Retina (tissue), 1 donor: ENCODE measurements at places on chromosomes 7 and 10.

DNA sequence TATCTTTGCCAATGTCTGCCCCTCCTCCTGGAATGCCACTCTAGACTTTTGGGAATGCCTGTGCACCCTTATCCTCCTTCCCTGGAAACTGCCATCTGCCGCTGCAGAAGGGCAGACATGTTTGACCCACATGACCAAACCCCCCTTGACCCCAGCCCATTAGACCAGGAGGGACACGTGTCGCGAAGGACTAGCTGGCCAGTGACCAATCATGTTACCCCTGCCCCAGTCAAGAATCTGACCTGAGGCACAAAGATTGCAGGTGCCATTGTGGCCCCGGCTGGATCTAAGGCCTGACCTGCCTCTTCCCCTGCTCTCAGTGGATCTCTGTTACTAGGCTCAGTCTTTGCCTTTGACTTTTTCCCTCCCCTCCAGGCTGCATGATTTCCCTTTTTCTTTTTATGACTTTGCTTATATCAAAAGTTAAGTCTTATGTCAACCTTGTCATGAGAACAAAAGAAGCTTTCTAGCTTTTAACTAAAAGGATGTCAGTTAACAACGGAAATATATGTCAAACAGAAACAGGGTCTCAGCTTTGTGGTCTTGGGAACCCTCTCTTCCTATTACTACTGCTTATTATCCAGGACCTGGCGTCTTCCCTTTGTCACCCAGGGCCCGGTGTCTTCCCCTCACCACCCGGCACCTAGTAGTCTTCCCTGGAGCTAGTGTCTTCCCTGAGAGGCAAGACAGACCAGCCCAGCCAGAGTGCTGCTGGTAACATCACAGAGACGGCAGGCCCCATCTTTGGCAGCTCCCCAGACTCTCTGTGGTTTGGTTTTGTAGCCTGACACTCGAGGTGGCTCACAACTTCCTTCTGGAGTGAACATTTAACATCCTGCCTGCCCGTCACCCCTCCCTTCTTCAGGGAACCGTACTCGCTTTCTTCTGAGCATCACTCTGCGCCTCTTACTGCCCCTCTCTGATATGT, 24.4 kb upstream of the PPIF start:
- no peak for DNase-seq

DNA sequence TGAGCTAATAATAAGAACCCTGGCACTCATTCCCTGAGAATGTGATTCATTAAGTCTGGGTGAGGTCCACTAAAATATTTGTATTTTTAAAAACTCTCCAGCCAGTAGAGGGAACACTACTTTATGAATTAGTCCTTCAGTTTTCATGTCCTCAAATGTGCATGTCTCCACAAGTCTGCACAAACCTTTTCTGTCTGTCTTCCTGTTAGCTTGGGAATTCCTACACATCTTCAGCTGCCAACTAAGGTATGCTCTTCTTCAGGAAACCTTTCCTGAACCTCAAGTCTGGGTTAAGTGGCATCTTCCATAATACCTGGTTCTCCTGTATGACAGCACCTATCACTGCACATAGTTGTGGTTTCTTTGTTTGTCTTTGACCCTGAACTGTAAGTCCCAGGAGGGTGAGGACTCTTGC, 119.6 kb upstream of the MKX start:
- no peak for DNase-seq

DNA sequence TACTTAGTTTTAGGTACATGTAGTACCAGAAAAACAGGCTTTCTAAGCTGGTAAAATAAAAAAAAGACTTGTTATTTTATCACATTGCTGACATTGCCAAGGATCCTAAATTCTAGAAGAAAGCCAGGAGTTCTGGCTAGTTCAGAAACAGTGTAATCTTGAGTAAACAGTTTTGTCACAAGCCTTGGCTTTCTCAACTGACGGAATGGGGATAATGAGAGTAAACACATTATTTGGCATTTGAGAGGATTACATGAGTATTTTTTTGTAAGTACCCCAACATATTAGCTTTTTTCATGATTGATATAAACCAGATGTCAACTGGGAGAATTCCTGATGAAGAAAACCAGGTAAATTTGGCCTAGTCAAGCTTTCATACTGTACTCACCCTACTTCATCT, 269.8 kb downstream of the SORCS1 start:
- DNase-seq: no peak

GRCh38 chr10:58921421-58921855, 255.0 kb upstream of the PHYHIPL start:
- peak; percentile 9 for DNase-seq

GRCh38 chr10:74969093-74969492, 142.4 kb upstream of the SAMD8 start:
- DNase-seq: no peak

DNA sequence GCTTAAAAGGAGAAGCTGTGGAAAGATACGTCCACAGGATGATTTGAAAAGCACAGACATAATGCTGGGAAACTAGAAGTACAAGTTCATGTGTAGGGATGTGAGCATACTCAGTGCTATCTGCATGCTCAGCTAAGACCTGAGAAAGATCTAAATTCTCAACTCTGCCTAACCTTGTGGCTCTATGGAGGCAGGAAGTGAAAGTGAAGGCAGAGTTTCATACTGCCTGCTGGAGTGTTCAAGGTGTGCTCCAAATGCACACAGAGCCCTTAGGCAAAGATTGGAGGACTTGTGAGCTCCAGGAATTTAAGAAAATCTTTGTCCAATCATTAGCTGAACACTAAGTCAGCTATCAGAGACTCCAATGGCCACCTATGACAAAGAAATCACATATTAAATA, 190.9 kb downstream of the RNLS start:
- no peak for DNase-seq

DNA sequence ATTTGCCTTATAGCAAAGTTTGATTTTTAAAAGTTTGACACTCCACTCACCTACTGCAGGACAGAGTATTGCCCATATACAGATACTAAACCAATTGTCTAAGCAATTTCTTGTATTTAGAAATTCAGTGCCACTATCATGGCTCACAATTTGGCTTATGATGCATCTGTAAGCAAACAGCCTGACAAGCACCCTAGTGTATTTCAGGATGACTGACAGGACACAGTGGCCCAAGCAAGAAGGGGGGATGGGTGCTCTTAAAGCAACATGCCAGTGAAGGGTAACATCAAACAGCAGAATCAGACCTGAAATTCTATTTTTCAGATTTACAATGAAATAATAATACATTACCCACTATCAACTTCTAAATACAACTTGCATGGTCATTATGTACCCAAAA, 30.5 kb downstream of the CTNNA3 start:
- DNase-seq: no peak

DNA sequence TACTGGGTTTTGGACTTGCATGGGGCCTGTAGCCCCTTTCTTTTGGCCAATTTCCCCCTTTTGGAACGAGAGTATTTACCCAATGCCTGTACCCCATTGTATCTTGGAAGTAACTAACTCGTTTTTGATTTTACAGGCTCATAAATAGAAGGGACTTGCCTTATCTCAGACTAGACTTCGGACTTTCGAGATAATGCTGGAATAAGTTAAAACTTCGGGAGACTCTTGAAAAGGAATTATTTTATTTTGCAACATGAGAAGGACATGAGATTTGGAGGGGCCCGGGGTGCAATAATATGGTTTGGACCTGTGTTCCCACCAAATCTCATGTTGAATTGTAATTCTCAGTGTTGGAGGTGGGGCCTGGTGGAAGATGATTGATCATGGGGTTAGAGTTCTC, 8.3 kb upstream of the NT5C3A start:
- no peak for DNase-seq

GRCh38 chr10:118983263-118983662, 46.3 kb upstream of the NANOS1 start:
- no peak for DNase-seq

DNA sequence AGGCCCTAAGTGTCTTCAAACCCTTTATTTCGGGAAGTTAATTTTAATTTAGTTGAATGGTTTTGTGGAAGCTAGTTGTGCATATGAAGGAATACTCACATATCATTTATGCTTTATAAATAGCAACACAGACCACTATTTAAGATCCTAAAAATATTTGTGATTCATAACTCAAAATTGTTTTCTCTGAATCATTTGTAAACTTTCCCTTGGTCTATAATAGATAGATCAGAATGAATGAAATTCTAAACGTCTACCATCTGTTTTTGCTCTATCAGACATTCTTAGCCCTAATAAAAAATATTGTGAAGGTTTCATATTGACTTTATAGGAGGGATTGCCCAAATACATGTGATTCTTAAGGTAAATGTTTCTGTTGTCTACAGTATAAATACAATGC, 43.5 kb downstream of the LOXL4 start:
- no peak for DNase-seq

- DNase-seq: no peak
Measured at GRCh38 chr7:78473571-78474301, 675.2 kb downstream of the PHTF2 start.

DNA sequence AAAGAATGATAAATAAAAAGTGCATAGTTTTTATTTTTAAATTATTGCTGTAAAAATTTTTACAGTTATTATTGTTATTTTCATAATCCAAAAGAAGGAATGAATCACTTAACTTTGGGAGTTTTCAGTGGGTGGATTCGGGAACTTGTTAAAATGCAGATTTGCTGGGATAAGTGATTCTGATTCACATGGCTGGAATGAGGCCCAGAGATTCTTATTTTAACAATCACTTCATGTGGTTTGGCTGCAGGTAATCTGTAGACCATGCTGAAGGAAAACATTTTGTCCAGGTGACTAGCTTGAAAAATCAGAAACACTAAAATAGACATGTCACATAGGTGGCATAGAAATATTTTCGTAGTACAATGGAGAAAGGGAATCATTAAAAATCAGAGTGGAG, 13.9 kb downstream of the CROT start:
- DNase-seq: no peak

DNA sequence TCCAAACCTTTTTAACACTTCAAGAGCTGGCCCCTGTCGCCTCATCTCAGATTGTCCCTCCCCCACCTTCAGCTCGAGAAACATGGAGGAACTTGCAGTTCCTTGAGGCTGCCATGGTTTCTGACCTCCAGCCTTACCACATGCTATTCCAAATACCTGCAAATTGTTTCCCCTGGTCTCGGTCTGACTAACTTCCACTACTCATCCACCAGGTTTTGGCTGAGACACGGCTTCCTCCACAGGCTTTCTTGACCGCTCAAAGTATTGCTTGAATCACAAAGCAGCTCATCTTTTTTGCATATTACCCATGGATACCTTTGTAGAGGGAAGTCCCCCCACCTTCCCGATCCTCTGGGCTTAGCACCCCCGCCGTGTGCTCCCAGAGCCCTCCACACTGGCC, 5.2 kb upstream of the SAMD8 start:
- no peak for DNase-seq

- DNase-seq: no peak
Measured at GRCh38 chr10:112790921-112791320, 159.1 kb upstream of the TCF7L2 start.

DNA sequence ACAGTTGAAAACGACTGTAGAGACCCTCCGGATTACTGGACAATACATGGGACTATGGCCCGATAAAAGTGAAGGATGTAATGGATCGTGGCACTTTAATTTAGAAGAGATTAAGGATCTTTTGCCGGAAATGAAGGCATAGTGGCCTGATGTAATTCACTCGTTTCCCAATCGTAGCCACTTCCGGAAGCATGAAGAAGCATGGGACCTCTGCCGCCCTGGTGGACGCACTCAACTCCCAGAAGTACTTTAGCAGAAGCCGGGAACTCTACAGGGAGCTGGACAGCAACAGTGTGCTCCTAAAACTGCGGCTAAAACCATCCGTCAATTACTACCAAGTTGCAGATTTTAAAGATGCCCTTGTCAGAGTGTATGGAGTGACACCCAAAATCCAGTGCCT, 59.6 kb upstream of the NUPR2 start:
- no peak for DNase-seq

DNA sequence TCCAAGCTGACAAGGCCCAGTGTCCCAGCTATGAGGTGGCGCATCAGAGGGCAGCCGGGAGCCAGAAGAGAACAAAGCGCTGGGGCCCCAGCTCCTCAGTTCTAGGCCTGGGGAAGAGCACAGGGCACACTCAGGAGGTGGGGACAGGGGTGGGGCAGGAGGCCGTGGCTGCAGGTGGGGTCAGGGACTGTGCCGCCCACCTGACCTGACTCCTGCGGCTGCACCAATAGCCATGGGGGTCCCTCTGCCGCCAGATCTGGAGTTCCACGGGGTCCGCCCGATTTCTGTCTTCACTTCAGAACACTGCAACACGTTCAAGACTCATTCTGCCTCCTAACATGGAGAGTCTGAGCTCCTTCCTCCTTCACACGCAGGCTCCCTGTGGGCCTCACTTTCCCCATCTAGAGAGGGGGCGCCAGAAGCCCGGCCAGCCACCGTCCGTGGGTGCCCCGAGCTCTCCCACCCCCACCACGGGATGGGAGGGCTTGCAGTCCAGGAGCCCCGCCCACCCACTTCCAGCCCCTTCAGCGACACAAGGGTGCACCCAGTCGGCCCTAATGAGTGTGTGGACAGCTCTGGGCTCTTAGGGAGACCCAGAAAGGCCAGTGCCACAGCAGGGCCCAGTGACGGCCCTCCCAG, 278.3 kb downstream of the MAD1L1 start:
- peak; percentile 30 for DNase-seq

GRCh38 chr7:73841689-73842066, 638 bp downstream of the METTL27 start:
- DNase-seq: no peak

DNA sequence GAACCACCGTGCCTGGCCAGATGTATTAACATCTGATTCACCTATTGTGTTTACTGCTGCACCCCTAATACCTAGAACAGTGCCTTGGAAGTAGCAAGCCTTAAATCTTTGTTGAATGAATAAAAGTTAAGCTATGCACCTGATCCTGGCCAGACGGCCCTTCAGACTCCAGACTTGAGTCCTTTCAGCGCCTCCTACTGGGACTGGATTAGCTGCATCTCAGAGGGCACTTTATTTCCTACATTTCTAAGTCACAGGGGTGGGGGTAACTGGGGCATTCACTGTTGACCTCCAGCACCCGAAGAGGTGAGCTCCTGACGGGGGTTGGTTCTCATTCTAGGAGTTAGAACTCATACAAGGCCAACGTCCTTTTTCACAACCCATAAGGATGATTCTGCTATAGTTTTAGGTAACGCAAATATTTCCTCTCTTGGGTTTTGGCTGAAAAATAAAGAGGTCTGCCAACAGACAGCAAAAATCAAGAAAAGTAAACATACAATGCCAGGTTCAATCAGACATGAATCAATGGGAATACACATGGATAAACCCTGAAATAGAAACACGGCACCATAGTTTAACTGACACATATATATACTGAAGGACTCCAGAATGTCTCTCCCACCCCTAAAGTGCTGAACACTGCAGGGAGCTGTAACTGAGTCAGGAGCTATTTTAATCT, 48.0 kb upstream of the DLG5 start:
- peak; percentile 19 for DNase-seq

DNA sequence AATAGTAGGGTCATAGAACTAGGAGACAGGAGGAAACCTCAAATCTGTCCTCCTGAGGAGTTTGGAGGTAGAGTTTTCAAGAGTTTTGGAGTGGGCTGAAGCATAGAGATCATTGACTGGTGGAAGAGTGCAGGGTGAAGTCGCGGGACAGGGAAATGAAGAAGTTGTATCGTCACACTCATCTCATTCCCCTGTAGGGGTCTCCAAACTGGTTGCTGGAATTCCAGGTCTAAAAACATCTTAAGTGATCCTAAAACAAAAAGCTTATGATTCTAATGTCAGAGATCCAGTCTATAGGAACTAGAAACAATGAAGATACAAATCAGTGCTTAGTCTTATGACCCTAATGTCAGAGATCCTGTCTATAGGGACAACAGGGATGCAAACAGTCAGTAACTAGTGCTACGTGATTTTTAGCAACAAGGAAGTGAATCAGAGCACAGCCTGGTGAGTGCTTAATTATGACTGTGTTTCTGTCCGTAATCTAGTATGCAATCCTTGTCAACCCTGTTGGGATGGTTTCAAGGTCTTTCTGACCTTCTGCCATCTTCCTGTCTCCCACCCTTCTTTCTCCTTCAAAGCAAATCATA, 139.4 kb downstream of the SKIDA1 start:
- DNase-seq: no peak
